ENCODE measurements at places on chromosomes 6 and 20.

DNA sequence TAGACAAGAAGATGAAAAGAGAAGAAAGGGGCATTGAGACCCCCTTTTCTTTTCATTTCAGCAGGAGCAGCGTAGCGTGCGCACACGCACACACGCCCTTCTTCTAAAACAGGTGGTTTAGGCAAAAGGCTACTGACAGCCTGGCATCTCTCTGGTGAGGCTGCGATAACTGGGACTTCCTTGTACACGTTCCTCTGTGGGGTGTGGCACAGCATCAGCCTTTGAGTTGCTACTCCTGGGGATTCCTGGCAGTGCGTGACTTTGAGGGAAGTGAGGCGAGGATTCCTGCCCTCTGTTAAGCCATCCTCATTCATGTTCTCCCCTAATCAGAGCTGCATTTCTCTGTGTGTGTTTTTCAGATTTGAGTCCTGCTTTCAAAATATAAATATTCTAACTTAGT is 94.7 kb downstream of the TMEM170B start:
- DNase-seq, result no peak

DNA sequence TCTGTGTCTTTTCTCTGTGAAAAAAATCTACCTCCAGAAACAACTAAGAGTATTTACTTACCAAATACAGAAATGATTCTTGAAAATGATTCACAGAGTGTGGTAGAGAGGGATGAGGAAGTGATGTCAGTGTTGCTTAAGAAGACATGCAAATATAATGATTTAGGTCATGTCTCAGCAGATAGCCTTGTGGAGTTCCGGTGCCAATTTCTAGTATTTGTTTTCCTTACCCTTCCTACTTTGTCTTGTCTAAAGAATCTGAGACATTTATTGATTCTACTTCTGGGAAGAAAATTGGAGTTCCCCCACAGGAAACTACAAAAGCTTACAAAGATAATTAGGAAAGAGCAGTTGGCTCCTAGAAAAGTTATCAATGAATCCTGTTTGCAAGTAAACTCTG is 68.8 kb downstream of the GJA1 start:
- DNase-seq, result no peak

- no peak for DNase-seq
Observed at GRCh38 chr20:51188941-51189340, 166.0 kb upstream of the KCNG1 start.

DNA sequence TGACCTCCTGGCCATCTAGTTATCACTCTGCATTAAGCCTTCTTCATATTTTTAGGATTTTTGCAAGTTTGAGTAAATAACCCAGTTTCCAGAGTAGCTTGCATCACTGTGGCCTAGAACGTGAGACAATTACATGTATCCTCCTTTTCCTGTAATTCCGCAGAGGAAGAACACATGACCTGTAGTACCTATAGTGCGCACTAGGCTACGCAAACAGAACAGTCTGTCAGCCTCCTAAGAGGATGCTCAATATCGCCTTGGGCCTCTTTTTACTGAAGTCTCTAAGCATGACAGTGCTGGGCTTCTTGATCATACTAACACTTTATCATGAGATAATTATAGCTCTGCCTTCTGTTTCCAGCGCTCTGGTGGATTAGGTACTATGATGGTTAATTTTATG is 20.2 kb upstream of the NR2E1 start:
- DNase-seq, result no peak

DNA sequence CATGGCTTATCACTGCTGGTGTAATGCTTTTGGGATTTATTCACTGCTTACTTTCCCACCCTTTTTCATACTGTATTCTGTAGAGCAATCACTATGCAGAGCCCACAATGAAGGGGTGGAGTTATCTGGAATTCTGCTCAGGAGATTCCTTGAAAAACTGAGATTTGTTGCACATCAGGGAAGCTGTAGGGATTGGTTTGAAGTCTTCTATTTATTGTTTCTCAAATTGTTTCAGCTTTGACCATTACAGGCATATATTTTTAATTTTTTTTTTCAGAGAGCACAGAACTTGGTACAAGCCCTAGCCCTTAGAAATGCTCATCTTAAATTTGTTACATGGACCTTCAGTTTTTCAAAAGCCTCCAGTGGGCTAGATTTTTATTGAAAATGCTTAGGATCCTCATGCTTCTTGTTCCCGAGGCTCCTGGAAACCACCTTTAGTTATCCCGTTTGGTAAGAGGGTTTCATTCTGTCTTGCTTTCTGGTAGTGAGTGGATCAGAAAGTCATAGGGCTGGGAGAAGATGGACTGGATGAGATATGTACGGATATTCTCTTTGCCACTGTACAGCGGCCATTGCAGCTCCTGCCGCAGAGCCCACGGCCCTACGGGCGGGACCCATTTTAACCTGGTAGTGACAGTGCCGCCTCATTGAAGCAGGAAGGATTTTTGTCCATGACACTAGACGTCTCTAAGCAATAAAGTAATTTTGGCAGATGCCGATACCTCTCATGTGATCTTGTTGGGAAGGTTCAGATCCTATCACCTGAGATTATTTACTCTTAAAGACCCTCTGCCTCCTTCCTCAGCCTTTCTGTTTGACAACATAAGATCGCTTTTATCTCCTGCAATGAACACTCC is 45.3 kb upstream of the ZNF184 start:
- DNase-seq, result no peak

GRCh38 chr6:67736161-67736560 is 898.9 kb upstream of the ADGRB3 start:
- DNase-seq, result no peak

DNA sequence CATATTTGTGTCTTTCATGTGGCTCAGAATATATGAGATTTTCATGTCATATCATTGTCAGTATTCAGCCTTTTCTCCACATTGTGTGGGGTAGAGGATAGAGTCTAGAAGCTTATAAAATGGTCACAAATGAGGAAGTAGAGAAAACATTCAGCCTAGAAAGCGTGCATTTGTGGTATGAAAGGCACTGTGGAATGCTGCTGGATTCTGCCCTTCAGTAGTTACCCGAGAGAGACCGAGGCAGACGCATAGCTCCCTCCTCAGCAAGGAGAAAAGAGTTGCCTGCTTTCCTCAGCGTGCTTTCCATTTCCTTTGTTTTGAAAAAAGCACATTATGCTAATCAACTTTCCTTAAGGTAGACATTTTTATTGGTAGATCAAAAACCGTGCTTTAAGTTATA is 28.7 kb downstream of the MYB start:
- no peak for DNase-seq

GRCh38 chr6:3690506-3690905 is 61.0 kb downstream of the PXDC1 start:
- no peak for DNase-seq

- no peak for DNase-seq
Observed at GRCh38 chr6:27474172-27474465, 1.2 kb upstream of the ZNF184 start.

- no peak for DNase-seq
Observed at GRCh38 chr20:18314786-18315406, 26.6 kb downstream of the ZNF133 start.

- no peak for DNase-seq
Observed at GRCh38 chr6:33665957-33666356, 44.8 kb downstream of the ITPR3 start.

DNA sequence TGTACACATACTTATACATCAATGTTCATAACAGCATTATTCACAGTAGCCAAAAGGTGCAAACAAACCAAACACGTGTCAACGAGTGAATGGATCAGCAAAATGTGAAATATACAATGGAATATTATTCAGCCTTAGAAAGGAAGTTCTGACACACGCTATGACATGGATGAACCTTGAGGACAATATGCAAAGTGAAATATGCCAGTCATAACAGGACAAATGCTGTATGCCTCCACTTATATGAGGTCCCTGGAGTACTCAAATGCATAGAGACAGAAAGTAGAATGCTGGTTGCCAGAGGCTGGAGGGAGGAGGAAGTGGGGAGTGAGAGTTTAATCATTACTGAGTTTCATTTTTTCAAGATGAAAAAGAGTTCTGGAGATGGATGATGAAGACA is 37.8 kb upstream of the IGF2R start:
- DNase-seq, result no peak

- DNase-seq, result no peak
Observed at GRCh38 chr6:35893246-35893645, 27.7 kb downstream of the SRPK1 start.

DNA sequence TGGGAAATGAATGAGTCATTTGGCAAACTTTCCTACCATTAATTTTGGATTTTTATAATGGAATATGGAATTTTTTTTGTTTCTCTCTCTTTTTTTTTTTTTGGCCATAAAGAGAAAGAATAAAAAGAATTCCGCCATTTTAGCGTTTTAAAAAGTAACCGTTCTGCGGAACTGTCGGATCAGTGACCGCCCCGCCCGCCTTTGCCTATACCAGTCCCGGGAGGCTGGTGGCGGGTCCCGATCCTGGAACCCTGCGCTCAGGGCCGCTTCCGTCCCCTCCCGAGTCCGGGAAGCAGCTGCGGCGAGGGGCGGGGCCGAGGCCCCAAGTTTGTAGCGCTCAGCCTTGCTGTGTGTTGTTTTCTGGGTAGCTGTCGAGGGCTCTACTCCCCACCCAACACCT is 609 bp downstream of the L3MBTL1 start:
- DNase-seq, result no peak

GRCh38 chr6:106785298-106785697 is 155.9 kb downstream of the QRSL1 start:
- DNase-seq, result no peak

DNA sequence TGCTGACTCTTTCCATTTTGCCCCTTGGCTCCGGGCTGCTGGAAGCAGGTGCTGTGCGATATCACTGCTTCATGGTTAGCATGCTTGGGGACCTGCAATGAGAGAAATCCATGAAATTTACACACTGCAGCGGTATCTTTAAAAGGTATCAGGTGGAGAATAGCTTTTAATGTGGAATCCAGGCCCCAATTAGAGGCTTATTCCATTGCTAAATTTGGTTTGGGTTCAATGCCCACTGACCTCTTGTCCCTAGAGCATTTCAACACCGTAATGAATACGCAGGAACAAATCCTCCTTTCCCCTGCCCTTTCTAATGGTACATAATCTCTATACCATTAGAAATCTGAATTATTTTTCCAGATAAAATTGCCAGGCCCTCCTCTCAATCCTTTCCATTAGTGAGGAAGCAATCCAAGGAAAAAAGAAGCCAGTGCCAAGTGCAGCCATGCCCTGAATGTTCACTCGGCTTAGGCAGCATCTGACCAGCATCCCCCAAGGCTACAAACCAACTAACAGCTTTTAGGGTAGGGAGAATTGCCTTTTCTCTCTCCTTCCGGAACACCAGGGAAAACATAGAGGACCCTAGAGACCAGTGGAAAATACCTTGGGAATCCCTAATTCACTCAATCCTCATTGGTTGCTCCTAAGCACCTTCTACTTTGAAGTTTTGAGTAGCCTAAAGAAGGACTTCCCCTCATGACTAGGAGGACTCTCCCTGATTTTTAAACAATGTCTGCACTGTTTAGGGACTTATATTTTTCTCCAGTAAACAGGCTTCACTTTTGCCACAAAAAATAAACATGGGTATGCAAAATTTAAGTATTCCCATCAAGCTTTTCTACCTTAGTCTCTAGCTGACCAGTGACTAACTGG is 143.1 kb downstream of the QRSL1 start:
- DNase-seq, result no peak

- DNase-seq, result no peak
Observed at GRCh38 chr20:57415771-57416170, 24.6 kb downstream of the RBM38 start.

GRCh38 chr6:100506651-100507050 is 41.9 kb upstream of the SIM1 start:
- no peak for DNase-seq

DNA sequence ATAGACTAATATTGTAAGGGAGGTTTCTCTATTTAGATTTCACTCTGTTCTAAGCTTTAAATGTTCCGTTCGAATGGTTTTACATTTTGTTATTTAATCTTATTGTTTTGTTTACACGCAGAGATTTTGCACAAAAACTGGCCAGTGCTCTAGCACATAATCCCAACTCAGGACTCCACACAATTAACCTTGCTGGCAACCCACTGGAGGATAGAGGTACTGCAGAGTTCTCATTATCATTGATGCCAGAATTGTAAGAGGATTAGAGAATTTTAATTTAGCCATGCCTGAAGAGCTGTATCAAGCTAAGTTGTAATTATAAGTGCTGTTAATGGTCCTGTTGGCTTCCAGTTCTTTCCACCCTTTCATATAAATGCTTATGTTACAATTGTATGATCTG is 179.7 kb upstream of the SCGN start:
- DNase-seq, result no peak

DNA sequence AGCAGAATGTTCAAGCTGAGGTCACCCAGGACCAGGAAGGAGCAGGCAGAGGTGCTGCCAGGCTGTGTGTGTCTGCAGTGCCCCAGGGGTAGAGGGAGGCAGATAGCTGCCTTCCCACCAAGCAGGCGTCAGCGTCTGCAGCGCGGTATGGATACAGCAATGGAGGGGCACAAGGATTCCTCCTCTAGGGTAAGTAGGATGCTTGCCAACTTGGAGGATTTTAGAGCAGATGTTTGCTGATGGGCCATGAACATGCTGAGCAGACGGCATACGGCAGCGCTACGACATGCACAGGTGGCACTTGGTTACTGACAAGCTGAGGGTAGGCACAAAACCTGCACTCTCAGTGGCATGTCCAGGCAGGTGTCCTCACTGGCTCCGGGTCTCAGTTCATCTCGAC is 48.1 kb downstream of the PSMG4 start:
- DNase-seq, result no peak

DNA sequence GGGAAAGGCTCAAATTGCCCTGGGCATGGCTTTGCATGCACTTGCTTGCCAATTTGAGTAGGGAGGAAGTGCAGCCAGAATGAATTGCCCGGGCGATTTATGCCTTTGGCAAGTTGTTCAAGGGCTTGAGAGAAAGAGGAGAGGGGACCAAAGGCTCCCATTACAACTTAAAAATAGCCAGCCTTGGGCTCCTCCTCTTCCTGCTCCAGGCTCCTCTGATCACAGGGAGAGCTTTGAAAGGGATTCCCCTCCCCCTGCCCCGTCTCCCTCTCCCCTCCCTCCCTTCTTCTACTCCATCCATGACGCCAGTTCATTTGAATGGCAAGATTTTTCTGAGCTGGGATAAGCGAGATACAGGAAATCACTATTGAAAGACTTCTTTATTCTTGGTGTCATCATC is 304.9 kb upstream of the JAG1 start:
- no peak for DNase-seq

GRCh38 chr6:159842035-159842434 is 42.0 kb downstream of the PNLDC1 start:
- no peak for DNase-seq

DNA sequence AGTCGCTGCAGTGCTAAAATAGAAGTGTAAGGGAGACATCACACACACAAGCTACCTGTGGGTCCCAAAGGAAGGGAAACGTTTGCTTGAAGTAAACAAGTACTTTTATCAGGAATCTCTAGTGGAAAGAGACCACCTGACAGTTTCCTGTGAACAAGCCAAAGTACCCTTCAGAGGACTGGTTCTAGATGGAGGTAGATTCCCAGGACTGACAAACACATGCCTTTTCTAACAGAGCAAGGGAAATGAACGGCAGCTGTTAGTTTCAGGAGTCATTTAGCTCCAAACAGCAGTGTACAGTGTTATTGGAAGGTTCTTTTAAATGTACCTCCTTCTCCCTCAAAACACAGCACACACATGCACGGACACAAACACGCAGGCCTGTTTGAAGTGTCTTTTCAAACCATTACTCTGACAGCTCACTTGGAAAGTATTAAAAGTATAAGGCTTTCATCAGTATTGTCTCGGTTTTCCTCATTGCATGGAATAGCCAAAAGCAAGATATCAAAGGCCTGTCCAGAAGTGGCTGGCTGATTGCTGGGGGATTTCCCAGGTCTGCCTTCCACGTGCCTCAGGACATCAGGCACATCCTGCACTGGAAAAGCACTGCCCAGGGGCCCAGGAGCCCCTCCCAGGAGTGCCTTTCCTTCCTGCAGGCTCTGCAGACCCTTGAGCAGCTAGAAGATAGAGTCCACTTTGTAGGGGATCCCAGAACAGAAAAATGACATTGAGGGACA is 393.2 kb upstream of the SOX4 start:
- DNase-seq, result no peak

Data from COR-L47 (cell line).